ENCODE measurements at places on chromosomes 2 and 18.

DNA sequence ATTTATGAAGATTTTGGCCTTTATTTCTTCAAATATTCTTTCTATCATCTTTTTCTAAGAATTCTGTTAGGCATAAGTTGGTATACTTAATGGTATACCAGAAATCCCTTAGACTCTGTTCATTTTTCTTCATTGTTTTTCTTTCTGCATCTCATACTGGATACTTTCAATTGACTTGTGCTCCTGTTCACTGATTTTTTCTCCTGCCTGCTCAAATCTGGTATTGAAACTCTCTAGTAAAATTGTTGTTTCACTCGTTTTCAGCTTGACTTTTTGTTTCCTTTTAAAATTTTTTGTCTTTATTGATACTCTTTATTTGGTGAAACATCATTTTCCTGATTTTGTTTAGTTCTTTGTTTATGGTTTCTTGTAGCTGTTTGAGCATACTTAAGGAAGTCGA is 243.2 kb downstream of the TRIB2 start:
- DNase-seq: no peak

GRCh38 chr18:77207540-77207939 is 42.1 kb upstream of the GALR1 start:
- peak; percentile 36 for DNase-seq

DNA sequence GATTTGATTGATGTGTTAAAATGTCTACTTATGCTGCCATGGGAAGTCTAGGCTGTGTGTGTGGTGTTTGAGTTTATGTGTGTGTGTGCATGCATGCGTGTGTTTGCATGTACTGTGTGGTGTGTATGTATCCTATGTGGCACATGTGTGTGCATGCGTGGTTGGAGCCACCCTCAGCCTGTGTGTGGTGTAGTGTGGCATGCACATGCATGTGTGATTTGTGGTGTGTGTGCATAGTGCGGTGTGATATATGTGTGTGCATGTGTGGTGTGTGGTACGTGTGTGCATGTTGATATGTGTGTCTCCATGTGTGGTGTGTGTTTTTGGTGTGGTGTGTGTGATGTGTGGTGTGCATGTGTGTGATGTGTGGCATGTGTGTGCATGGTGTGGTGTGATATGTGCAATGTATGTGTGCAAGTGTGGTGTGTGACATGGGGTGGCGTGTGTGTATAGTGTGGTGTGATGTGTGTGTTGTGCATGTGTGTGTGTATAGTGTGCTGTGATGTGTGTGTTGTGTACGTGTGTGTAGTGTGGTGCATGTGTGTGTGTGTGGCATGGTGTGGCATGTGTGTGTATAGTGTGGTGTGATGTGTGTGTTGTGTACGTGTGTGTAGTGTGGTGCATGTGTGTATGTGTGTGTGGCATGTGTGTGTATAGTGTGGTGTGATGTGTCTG is 66.6 kb upstream of the HDAC4 start:
- no peak for DNase-seq

DNA sequence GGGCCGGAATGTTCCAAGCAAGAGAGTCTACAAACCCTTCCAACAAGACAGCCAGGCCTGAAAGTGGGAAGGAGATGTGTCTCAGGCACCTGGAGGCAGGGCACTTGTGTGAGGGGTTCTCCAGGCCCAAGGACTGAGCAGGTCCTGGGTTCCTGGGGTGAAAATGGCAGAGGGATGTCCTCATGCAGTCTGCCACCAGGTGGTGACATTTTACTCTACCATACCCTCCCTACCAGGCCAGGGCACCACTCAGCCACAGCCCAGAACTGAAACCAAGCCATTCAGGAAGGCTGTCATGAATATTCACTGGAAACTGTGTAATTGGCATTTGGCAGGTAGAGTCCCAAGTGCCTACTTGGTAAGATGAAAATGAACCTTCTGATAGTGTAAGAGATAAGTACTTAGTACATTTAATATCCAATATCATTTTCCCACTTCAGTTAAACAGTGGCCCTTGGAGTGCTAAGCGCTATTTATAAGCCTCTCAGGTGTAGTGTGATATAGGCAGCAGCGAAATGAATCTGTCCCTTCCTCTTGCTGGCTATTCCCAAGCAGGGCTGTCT is 185.1 kb downstream of the MYO5B start:
- peak; percentile 74 for DNase-seq

DNA sequence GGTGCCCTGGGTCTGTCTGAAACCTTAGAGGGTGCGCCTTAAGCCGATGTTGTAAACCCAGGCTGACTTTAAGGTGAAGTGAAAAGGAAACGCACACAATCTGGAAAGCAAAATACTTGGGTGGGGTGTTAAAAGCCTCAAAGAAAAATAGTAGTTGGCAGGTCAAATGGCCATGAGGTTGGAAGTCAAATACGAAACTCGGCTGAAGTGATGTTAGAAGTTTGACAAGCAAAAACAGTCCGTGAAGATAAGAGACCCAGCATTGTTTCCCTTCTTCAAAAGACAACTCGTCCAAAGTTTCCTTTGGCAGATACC is 1.4 kb upstream of the CDC42EP3 start:
- DNase-seq: no peak

GRCh38 chr18:37378336-37379010 is 187.1 kb downstream of the CELF4 start:
- no peak for DNase-seq

GRCh38 chr2:96819128-96819875 is 3.2 kb downstream of the CNNM3 start:
- no peak for DNase-seq

DNA sequence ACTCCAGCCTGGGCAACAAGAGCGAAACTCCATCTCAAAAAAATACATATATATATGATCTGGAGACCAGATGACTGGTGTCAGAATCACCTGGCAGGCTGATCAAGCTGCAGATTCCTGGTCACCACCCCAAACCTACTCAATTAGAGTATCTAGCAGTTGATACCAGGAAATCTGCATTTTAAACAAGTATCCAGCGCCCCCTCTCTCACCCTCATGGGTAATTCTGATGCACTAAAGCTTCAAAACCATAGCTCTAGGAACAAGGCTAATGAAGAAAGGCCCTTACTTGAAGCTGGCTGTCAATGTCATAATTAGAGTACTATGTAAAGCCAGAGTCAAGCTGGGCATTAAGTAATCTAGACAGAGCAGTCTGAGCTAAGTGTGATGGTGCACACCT is 25.0 kb upstream of the PCBP1 start:
- no peak for DNase-seq

- DNase-seq: peak; percentile 60
Measured at GRCh38 chr2:241659150-241659739, 21.8 kb downstream of the ATG4B start.

DNA sequence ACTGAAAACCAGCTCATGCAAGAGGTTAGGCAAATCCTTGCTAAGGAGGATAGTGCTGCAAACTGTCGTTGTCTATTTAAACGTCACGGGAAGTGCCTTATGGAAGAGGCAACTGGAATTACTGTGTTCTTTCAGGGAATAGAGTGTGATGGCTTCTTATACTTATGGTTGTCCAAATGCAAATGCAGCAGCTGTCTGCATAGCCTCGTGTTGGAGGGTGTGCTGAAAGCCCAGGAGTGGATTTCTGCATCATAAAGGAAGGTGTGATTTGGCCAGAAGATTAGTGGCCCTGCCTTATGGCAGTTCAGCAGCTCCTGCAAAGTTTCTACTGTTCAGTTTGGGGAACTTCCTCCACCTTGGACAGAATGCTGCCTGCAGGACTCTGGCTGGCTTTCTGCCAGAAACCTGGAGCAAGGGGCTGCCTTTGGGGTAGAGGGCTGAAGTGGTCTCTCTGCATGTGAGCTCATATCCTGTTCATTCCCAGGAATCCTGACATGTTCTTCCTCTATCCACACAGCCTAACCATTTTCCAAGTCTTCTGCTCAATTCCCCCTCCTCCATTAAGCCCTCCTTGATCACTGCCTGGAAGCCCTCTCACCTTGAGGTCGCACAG is 321.2 kb upstream of the CXCR4 start:
- DNase-seq: peak; percentile 92

DNA sequence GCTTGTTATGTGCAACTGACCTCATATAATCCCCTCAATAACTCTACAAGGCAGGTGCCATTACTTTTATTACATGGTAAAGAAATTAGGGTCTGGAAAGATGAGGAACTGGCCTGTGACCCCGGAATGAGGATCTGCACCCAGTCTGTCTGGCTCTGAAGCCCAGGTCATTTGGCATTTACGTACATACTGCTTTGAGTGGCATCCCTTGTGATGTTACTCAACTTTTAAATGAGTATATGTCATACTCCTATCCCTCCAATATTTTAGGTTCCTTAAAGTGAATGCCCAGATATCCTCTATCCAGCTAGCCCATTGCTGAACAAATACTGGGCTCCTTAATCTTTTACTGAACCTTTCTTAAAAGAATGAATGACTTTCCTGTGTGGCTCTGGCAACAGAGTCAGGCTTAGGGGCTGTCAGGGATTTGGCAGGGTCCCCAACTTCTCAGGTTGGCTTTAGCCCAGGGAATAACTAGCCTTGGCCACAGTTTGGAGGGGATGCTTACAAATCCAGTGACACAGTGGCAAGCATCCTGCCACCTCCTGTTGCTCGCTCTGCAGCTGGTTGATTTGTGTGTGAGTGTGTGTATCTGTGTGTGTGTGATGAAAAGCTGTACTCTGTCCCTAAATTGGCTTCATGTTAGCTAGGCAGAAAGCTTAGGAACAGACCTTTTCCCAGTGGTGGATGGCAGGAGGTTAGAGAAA is 3.4 kb upstream of the CXCR4 start:
- no peak for DNase-seq

GRCh38 chr2:138496096-138496651 is 5.4 kb upstream of the SPOPL start:
- DNase-seq: no peak

DNA sequence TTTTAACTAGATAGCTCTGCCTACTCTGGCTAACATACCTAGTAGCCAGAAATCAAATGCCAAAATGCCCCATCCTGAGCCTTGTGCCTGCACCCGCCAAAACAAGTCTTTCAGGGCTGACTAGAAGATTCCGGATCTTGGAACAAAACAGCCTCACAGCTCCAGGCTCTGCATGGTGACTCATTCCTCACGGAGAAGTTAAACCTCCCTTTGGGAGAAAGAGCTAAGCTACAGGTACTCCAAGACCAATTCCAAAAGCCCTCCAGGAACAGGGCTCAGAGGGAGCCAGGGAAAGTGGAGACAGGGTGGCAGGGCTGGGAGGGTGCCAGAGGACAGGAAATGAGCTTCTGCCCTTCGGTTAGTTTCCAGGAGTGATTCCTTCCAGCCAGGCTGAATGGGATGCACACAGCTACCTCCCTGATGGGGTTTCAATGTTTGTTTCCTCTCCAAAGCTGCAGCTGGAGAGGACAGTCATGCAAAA is 295.6 kb downstream of the TNS1 start:
- no peak for DNase-seq

GRCh38 chr2:196131384-196131937 is 39.9 kb downstream of the STK17B start:
- DNase-seq: peak; percentile 21

DNA sequence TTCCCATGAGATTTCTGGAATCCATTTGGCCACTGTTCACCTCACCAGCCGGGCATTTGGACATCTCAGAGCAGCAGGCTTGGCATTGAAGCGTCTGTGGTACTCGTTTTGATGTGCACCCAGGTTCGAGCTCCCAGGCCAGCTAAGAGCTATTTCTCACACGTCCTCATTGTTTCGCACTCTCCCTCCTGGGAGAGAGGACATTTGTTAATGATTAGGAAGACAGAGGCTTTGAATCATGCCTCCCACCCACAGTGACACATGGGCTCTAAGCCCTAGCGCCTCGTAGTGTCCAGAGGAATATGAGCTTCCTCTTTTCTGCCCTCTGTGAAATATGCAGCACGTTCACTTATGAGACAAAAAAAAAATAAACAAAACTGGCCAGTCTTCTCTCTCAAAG is 361.8 kb downstream of the RND3 start:
- DNase-seq: no peak

- no peak for DNase-seq
Measured at GRCh38 chr2:127110985-127111384, 4.0 kb upstream of the BIN1 start.

- DNase-seq: no peak
Measured at GRCh38 chr2:134669731-134670669, 48.8 kb downstream of the TMEM163 start.

GRCh38 chr2:236755278-236755840 is 185.7 kb downstream of the ACKR3 start:
- DNase-seq: no peak

- no peak for DNase-seq
Measured at GRCh38 chr2:43319541-43319940, 93.1 kb upstream of the ZFP36L2 start.

- no peak for DNase-seq
Measured at GRCh38 chr2:145064511-145064910, 544.6 kb upstream of the ZEB2 start.

DNA sequence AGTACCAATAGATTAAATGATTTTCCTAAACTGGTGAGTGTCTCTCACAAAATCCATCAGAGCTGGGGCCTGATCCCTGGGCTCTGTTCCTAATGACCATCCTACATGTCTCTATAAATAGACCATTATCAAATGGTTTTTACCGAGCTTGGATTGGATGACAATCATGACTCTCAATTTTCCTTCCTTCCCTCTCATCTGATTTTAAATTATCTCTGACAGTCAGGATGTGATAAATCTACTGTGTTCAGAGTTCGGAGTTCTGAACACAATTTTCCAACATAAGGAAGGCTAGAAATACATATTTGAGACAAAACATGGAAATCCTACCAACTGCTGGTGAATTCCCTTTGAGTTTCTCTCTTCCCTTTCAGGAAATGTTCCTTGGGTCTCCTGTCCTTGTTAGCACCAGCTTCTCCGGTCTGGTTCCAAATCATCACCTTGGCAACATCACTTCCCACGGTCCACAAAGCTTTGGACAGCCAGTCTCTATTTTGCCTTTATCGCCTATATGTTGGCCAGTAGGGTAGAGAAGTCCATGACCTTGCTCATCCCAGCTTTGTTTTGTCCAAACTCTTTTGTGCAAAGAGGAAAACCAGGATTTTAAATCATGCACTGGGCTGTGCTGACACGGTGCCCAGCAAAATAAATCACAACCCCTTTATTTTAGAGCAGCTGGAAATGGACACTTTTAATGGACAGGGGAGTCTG is 139.6 kb upstream of the ITGA6 start:
- no peak for DNase-seq

DNA sequence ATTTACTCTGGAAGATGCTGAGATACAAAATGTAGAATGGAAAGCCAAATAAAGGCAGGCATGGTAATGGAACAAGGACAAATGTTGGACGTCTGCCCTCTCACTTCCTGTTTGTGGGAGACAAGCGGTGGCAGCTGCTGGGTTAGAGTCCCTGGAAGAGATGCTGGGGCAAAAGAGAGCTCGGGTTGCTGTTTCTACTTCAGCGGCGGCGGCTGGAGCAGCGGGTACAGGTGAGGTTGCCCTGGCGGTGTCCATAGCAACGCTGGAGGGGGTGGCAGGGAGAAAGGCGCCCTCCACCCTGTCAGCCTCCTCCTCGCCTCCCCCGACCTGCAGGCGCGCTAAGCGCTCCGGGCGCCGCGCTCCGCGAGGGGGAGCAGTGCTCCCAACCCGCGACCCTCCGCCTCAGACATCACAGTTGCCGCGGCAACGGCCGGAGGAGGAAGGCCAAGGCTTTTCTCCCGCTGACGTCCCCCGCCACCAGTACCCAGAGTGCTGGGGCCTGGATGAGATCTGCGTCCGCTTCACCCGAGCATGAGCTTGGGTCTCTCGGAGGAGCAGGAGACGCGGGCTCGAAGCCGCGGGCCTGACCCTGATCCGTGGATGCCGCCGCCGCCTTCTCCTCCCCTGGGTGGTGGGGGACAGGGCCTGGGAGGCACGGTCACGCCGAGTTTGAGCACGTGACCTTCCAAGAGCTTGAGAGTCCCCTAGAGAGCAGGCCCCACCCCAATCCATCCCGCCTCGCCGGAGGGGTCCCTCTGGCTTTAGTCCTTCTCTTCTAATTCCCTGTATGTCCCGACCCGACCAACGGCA is 65.6 kb downstream of the NOL4 start:
- peak; percentile 90 for DNase-seq

GRCh38 chr2:11680901-11681721 is 11.1 kb upstream of the NTSR2 start:
- no peak for DNase-seq

Data from NCI-H524 (cell line).